ENCODE measurements at places on chromosomes 11 and 22.

DNA sequence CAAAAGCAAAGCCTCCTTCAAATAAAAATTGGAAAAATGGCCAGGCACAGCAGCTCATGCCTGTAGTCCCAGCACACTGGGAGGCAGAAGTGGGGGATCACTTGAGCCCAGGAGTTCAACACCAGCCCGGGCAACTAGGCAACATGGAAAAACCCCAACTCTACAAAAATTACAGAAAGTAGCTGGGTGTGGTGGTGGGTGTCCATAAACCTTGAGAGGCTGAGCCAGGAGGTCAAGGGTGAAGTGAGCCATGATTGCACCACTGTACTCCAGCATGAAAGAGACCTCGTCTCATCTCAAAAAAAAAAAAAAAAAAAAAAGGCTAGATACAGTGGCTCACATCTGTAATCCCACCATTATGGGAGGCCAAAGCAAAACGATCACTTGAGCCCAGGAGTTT lies 22.3 kb downstream of the DDX6 start:
- peak; percentile 69 for DNase-seq

GRCh38 chr11:20739577-20739976 lies 70.2 kb downstream of the NELL1 start:
- no peak for DNase-seq

DNA sequence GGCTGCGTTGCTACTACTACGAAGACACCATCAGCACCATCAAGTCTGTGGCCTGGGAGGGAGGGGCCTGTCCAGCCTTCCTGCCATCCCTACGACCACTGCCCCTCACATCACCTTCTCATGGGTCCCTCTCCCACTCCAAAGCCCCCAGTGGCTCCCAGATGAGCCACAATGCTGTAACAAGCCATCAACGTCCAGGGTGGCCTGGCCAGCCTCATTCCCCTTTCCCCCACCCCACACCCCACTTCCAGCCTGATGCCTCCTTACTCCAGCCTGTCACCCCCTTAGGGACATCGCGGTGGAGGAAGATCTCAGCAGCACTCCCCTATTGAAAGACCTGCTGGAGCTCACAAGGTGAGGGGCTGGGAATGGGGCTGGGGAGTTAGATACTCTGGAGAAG lies 14.9 kb downstream of the NCF4 start:
- DNase-seq: no peak

DNA sequence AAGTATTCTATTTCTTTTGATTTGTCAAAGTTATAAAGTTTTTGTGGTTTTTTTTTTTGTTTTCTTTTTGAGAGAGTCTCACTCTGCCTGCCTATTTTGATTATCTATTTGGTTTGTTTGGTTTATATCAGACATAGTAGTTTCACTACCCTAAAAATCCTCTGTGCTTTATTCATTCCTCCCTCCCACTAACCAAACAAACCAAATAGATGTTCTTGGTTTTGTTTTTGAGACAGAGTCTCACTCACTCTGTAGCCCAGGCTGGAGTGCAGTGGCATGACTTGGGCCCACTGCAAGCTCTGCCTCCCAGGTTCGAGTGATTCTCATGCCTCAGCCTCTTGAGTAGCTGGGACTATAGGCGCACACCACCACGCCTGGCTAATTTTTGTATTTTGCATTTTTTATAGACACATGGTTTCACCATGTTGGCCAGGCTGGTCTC lies 67.9 kb downstream of the ENTHD1 start:
- DNase-seq: no peak

DNA sequence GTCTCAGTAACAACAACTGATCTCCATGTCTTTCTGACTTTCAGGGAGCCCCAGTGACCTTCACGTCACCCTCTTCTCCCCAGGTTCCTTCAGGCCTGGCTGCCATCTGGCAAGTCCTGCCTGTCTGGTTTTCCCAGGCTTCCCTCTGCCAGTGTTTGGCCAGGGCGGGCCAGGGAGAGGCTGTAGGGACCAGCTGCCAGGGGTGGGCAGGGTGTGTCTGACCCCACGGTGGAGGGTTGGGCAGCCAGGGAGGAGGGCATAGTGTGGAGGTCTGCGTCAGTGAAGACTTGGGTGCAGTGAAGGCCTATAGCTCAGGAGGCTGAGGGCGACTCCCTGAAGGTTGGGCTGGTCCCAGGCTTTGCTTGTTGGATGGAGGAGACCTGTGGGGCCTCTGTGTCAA lies 11.9 kb upstream of the MRGPRX2 start:
- no peak for DNase-seq

DNA sequence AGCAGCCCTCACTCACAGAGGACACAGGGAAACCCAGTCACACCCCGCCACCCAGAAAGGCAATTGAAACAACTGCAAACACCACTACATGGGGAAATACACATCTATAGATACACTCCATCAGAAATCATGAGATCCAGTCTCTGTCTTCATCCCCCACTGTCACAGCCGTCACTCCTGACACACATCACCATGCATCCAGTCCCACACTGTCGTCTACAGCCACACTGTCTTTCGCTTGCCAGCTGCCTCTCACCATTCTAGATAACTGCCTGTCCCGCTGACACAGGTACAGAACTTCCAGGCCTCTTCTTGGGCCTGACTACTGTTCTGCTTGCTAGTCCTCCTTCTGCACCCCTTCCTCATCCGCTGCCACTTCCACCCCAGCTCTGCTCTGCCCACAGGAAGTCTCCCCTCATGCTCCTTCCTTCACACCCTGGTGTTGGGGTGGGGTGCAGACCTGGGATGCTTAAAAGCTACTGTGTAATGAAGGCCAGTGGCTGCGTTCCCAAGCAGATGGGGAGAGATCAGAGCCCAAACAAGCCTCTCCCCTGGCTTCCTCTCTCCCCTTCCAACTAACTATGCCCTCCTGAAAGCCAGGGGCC lies 42.6 kb downstream of the SLC22A12 start:
- no peak for DNase-seq

DNA sequence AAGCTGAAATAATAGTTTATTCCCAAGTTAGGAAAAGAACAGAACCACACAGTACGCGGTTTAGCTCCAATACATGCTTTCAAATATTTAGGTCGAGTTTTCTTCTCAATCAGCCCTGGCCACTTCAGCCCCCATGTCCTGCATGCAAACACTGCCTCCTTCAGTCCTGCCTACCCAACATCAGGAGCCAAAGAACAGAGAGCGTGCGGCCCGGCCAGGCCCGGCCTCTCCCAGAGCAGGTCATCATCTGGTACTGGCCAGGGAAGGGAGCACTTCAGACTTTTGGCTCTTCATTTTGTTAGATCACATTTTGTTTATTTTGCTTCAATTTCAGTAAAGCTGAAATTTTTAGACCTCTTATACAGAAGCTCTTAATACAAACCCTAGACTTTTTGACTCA lies 6.7 kb downstream of the BRD1 start:
- DNase-seq: no peak

DNA sequence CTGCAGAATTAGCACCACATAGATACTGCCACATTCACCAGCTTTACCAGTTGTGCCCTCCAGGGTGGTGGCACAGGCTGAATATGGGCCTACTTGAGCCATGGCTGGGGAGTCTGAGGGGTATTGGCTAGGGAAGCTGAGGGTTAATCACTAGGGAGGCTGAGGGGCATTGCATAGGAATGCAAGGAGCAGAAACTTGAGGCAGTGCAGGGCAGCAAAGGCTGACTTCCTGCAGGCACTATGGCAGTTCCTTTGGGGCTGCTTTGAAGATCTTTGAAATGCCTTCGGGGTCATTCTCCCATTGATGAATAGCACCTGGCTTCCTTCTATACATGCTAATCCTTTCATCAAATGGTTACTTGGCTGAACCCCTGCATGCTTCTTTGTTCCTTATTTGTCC lies 171.5 kb downstream of the RCN1 start:
- DNase-seq: no peak

Data from fibroblast of villous mesenchyme (primary cell).